ENCODE measurements at places on chromosomes 2 and 18. TPM values are rescaled to one million over a fixed set of nuclear protein-coding genes. Genes with fewer than 3 reads are reported as not detected.

Gene IL36B
- total RNA-seq = not detected

Gene CELF4
- not detected for total RNA-seq

- DNase-seq = no peak
Measured at GRCh38 chr2:26061539-26061938, 27.7 kb downstream of the RAB10 start.

DNA sequence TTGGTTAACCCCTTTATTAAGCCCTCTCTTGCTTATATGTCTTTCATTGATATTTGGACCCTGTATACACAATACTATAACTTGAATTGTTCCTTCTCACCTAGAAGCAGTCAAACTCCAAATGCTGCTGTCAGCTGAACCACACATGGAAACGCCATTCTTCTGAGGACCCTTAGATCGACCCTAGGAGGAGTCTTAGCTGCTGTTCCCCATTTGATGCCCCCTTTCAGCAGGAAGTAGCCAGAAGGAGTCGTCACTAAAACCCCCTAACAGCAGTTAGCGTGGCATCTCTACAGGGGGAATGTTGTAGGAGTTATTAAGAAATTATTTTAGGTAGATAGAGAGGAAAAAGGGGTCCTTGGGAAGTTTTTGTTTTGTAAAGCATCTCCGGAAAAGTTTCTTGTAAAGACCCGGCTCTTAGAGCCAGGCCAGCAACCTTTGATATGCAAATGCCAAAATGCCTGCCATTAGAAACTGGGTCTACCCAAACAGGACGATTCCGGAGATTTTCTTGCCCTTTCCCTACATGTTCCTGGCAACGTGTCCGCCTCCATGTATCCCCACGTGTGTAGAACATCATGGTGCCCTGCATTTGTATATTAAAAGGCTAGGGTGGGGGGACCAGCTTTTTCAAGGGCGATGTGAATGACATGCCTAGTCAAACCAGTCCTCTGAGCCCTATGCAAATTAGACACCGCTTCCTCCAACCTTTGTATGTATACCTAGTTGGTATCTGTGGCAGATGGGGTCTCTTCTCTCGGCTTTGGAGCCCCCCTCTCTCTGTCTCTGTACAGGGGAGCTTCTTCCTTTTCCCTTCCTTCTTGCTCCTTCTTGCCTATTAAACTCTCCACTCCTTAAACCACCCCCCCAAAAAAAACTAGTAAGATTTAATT is 638.4 kb upstream of the POU3F3 start:
- DNase-seq = no peak

GRCh38 chr2:241132538-241133435 is 16.5 kb downstream of the PASK start:
- no peak for DNase-seq

All from glomerular endothelial cell (primary cell).